Sciatic nerve (tissue), 2 donors: ENCODE measurements at places on chromosomes 5 and 9.

- no peak for DNase-seq
Measured at GRCh38 chr5:7827610-7828009, 23.3 kb downstream of the CFAP90 start.

- no peak for DNase-seq
Measured at GRCh38 chr9:133274236-133275104, 531 bp downstream of the ABO start.

DNA sequence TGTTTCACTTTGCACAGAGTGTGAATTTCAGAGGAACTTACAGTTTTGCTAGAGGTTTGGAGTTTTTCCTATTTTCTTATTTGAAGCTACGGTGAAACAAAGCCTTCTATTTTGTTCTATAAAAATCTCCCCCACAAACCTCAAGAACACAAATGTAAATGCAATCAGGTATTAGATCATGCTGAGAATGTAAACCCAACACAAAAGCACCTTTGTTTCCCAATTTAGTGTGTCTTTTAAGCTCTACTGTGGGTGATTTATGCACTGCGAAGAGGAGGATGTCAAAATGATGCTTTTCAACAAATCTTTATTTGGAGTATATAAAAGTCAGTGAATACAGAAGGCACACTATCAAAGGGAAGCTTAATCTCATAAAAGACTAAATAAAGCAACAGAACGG, 4.3 kb upstream of the DRD1 start:
- no peak for DNase-seq

DNA sequence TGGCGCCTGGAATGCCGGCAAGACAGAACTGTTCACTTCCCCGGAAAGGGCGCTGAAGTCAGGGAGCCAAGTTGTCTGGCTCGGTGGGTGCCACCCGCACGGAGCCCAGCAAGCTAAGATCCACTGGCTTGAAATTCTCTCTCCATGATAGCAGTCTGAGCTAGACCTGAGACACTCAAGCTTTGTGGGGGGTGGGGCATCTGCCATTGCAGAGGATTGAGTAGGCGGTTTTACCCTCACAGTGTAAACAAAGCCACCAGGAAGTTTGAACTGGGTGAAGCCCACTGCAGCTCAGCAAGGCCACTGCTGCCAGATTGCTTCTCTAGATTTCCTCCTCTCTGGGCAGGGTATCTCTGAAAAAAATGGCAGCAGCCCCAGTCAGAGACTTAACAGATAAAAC, 277.4 kb downstream of the SLCO4C1 start:
- DNase-seq, result no peak

DNA sequence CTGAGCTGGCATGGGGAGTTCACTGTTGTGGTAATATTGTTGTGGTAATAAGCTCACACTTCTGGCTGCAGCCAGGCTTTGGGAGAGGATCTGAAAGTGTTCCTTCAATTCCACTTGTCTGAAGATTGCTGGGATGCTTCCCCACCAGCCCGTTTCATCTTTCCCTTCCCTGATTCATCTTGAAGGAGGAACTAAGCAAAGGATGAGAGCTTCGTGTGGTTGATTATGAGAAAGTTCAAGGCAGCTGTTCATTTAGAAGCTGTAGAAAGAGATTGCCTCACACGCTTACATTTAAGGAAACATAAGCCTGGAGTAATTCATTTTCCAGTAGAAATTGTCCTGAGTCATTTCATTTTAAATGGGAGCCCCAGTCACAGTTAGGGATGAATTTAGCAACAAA, 122.4 kb upstream of the GAS1 start:
- no peak for DNase-seq

GRCh38 chr9:106149956-106150355, 455.6 kb downstream of the TMEM38B start:
- no peak for DNase-seq

DNA sequence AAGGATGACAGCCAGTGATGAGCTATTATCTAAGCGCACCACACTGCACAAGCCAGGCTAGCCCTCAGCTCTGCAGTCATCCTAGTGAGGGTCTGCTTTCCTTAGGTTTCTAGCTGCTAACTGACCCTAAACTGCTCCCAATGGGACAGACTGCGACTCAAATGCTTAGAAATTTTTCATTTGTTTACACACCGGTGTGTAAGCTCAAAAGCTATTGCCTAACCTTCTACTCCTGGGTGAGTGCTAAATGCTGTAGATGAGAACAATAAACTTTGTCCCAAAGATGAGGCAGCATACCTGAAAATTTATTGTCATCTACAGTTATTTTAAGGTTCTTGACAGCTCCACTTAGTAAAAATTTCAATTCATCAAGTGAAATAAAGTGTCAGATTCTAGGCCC, 311.4 kb downstream of the TMEM167A start:
- no peak for DNase-seq

- no peak for DNase-seq
Measured at GRCh38 chr5:112776301-112776856, 38.7 kb downstream of the APC start.

DNA sequence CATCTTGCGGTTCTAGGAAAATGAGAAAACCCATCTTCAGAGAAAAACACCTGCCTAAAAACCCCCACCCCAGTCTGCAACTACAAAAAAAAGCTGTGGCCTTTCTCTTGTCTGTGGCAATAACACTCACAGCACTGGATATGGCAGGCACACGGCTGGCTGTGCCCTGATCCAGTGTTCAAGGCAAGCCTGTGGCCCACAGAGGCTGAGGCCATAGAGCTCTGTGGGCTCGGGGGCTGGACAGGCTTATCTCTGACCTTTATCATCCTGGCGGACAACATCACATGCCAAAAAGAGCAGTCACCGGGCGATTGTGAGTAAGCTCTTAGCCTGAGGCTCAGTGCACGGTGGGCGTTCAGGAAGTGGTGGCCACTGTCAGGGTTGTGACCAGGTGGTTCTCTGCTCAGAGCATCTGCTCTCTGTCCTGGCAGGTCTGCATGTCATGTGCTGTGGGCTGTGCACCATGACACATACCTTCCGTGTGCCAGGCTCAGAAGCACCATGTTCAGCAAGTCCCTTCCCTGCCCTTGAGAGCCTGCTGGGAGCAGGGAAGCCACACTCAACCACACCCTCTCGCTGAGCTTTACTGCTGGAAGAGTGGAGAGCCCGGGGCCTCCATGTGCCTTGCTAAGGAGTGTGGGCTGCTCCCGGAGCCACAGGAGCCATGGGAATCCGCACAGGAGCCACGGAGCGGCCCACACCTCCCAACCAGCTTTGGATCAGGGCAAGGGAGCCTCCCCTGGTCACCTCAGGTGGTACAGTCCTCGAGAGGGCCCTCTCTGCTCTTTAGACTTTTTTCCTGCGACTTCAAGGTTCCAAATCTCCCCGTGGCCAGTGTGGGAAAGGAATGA, 34.6 kb upstream of the WDR38 start:
- no peak for DNase-seq

- peak; percentile 52 for DNase-seq
Measured at GRCh38 chr5:469752-470483, 26.9 kb downstream of the EXOC3 start.

- DNase-seq, result peak; percentile 77
Measured at GRCh38 chr9:87497604-87498045, at the start of gene DAPK1. TSS of gene DAPK1 (plus strand) at chr9:87497867. CDS start at chr9:87499078, 1,211 bp downstream.

DNA sequence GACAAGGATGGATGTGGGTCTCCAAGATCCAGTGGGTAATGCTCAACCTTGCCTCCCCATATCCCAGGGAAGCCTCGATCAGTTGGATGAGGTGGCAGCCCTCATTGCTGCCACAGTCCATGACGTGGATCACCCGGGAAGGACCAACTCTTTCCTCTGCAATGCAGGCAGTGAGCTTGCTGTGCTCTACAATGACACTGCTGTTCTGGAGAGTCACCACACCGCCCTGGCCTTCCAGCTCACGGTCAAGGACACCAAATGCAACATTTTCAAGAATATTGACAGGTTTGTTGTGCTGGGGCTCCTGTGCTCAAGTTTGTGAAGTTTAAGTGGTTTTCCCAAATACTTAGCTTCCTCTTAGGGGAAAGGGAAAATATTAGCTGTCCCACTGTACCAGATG, 74.0 kb downstream of the WDR41 start:
- no peak for DNase-seq

- no peak for DNase-seq
Measured at GRCh38 chr9:117696154-117696553, 8.0 kb upstream of the TLR4 start.

- no peak for DNase-seq
Measured at GRCh38 chr9:18379073-18379811, 94.7 kb upstream of the ADAMTSL1 start.

DNA sequence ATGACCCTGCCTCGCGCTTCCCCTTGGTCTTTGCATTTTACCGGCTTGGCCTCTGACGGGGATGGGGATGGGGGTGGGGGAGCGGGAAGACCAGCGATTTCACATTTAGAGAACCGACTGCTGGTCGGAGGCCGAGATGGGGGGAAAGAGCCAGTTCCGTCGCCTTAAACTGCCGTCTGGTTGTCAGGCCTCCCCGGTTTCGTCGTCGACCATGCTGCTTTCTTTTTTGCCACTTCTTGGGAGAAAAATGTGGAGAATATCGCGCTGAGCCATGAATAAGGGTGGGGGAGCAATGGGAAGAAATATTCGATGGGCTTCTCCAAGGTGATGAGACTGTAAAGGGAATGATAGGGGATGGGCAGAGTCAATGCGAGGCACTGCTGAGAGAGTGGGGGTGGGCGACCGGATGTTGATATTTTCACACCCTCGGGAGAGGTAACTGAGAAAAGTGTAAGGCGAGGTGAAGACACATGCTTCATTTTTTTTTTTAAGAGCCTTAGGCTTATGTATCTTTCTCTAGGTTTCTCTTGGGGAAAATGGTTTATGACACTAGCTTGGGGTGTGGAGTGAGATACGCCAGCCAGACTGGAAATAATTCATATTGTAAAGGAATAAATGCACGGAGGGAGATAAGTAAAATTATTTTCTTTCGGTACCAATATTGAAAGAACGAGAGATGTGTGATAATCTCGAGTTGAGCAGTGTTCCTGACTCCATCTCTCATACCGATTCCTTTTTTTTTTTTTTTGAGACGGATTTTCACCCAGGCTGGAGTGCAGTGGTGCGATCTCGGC, 1.1 kb downstream of the KIF2A start:
- no peak for DNase-seq

GRCh38 chr5:56269216-56269927, 36.2 kb upstream of the ANKRD55 start:
- no peak for DNase-seq

GRCh38 chr9:6239048-6239461, 23.4 kb downstream of the IL33 start:
- no peak for DNase-seq

- no peak for DNase-seq
Measured at GRCh38 chr9:106017198-106017740, 322.9 kb downstream of the TMEM38B start.

GRCh38 chr9:36218011-36218410, 27.3 kb downstream of the CLTA start:
- no peak for DNase-seq

DNA sequence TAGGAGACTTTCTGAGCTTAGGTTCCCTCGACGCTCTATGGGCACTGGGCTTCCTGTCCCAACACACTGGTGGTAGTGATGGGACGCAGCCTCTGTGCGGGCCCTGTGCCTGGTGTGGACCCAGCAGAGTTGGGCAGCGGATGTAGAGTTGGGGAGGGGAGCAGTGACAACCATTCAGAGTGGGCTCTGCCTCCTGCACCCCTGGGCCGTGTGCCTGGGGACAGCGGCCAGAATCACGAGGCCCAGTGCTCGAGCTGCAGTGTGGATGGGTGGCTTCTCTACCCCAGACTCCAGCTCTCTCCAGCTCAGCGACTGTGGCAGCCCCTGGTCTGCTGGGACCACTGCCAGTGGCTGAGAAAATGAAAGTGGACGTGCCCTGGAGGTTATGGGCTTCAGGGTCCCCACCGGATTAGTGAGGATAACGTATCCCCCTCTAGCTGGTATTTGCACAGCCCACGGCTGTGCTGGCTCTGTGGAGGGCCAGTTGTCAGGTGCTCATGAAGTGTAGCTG, 18.6 kb downstream of the RXRA start:
- no peak for DNase-seq

DNA sequence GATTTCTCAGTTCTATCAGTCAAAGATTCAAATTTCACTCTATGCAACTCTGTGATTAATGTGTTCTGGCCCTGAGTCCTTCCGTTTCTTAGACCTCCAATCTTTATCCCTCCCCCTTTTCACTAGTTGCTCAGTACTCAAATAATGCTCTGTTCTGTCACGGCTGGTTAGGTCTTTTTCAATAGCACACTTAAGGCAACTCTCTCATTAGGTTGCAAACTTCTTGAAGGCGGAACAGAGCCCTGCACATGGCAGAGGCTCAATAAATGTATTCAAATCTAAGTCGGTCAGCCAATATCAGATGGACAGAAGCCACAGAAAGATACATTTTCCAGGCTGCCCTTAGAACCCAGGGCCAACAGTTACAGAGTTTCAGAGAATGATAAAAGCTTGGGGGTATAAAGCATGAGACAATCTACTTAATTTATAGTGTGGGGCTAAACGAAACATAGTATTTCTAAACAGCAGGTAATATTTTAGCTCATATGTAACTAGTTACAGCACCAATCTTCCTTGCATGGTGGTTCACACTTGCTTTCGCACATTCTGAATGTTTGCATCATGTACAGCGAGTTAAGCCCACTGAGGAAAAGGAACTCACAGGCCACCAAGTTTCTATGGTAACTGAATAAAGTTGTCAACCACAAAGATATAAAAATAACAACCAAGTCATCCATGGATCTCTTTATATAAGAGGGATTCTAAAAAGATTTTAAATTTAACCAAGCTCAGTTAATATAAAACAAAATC, 67.1 kb upstream of the GOLPH3 start:
- DNase-seq, result no peak

GRCh38 chr5:122608222-122608621, 166.7 kb upstream of the SNX2 start:
- no peak for DNase-seq

- DNase-seq, result no peak
Measured at GRCh38 chr5:95422838-95423237, 31.7 kb downstream of the FAM81B start.

GRCh38 chr9:114674798-114675540, 7.0 kb downstream of the TEX48 start:
- no peak for DNase-seq

DNA sequence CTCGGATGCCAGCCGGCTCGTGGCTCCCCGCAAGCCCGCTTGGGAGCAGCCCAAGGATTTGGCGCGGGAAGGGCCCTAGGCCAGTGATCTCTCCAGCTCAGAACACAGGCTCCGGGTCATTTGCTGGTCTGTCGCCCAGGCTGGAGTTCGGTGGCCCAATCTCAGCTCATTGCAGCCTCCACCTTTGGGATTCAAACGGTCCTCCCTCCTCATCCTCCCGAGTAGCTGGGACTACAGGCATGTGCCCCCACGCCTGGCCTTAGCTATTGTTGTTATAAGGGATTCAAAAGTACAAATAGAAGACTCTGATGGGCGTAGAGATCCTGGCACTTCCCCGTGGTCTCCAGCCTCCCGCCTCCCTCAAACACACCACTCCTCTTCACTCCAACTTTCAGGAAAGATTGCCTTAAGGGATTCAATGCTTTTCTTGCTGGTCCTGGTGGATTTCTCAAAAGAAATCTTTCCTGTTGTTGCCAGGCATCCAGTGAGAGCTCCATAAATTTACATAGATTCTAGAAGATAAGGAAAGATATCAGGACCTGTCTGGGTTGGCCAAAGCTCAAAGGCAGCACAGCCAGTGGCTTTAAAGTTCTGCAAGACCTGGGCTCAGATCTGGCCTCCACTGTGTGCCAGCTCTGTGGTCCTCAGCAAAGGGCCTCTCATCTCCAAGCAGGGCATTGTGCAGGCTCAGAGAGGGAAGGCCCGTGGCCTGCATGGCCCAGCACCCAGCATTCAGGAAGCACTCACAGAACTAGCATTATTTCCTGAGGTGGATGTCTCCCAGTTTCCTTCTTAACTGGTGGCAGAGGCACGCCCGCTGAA, 1.0 kb downstream of the AIF1L start:
- no peak for DNase-seq
